ENCODE measurements at places on chromosomes 2 and 18.

DNA sequence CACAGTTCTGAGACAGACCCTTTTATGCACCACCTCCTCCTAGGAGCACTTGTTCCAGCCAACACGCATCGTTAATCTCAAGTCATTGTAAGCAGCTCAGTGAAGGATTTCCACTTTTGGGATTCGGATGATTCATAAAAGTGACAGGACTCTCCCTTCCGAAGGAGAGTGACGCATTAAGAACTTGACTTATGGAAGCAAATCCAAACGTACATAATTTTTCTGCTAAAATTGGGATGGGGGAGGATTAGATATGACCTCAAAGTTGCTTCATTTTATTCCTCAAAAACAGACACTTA lies 165.7 kb downstream of the TWIST2 start:
- no peak for DNase-seq

GRCh38 chr18:34803877-34804400 lies 93.8 kb downstream of the DTNA start:
- no peak for DNase-seq

GRCh38 chr2:179899666-179900065 lies 38.3 kb upstream of the ZNF385B start:
- DNase-seq = no peak

DNA sequence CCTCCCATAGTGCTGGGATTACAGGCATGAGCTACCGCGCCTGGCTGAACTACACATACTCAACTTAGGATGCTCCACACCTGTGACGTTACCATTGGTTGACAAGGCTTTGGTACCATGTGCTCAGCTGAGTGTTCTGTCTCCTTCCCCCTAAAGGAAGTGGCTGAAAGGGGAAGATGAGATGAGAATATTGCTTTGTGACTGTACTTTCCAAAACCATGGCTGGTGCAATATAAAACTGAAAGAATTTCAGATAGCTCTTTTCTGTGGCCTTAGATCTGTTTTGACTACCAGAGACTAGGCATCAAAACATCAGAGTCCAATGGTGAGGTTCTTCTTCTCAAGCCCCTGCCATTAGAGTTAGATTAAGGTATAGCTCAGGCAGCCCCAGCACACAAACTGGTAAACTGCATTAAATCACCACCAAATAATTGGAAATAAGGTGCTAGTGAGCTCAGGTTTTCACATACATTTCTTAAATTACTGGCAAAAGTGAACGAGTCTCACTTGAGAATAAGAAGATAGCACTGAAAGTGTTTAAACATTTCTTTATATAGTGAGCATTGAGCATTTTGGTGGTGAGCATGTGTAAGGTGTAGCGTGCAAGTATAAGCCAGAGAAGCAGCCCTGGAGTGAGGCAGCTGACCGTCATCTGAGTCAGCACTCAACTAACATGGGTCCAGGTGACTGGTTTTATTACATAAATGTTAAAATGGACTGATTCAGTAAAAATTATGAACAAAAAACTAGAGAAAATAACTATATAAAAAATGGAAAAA lies 113.5 kb upstream of the FZD5 start:
- no peak for DNase-seq

DNA sequence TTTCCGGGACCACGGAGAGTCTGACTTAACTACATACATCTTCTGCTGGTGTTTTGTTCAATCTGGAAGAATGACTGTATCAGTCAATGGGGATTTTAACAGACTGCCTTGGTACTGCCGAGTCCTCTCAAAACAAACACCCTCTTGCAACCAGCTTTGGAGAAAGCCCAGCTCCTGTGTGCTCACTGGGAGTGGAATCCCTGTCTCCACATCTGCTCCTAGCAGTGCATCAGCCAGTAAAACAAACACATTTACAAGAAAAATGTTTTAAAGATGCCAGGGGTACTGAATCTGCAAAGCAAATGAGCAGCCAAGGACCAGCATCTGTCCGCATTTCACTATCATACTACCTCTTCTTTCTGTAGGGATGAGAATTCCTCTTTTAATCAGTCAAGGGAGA lies 23.1 kb downstream of the ICOS start:
- no peak for DNase-seq

DNA sequence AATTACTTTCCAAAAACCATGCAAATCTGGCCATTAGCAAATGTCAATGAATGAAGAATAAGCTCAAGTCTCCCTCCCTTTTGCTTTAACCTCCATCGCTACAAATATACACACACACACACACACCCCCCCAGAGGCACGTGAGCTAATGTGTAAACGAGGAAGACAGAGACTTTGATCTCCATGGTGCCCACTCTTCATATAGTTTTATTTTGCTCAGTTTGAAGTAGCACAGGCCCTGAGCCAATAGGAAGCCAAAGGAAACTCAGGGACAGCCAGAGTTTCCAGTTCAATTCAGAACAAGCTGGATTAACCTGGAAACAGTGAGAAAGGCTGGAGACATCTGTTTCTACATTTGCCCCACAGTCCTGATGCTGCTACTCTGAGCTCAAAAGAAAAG lies 248.4 kb upstream of the MEIS1 start:
- DNase-seq = no peak

- no peak for DNase-seq
Measured at GRCh38 chr2:172819943-172820342, 84.3 kb downstream of the RAPGEF4 start.

- no peak for DNase-seq
Measured at GRCh38 chr2:102421890-102422759, 835 bp upstream of the IL18RAP start.

GRCh38 chr2:3033315-3033714 lies 344.3 kb downstream of the EIPR1 start:
- DNase-seq = no peak

- DNase-seq = peak; percentile 26
Measured at GRCh38 chr2:198314559-198315153, 510.3 kb downstream of the PLCL1 start.

DNA sequence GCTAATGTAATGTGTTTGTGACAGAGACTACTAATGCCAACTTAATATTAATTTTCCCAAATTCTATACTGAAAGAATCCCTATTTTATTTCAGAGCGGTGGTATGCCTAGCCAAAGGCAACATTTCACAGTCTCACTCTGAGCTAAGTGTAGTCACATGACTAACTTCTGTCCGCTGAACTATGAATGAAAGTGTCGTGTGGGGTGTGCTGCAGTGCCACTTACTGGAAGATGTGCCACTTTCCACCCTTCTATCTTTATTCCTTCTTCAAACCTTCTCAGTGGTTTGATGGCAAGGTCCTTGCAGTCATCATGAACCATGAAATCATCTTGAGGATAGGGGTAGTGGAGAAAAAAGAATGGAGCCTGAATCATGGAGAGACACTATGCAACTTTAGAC lies 47.3 kb upstream of the C1D start:
- peak; percentile 9 for DNase-seq

- DNase-seq = no peak
Measured at GRCh38 chr18:54436501-54436900, 78.8 kb downstream of the C18orf54 start.

DNA sequence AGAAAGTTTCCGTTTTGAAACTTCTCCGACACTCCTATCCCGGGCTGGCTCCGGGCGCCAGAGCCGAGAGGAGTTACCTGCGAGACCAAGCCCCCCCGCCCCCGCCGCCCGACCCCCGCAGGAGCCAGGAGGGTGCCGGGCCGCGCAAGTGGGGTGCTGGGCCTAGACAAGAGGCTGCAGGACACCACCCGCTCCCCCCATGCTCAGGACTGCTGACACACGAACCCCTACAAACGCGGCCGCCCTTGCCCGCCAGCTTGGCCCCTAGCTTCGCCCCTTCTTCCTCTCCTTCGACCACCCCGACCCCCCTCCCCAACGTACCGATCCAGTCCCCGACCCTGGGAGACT lies 497 bp downstream of the PLA2R1 start:
- DNase-seq = no peak

GRCh38 chr2:146228020-146228393 lies 1616.8 kb upstream of the ACVR2A start:
- DNase-seq = no peak

- DNase-seq = no peak
Measured at GRCh38 chr2:189249901-189250300, 70.3 kb upstream of the COL5A2 start.

DNA sequence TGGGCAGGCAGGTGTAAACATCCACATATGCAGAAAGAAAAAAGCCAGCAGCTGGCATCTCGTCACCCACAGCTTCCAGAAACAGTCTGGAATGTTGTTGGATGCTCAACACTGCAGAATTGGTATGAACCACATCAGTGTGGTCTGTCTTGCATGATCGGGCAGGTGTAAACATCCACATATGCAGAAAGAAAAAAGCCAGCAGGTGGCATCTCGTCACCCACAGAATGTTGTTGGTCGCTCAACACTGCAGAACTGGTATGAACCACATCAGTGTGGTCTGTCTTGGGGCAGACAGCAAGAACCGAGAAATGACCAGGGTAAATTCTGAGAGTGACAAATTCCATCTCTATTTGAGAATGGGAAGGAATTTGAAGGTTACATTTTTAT lies 39.6 kb downstream of the DOCK10 start:
- DNase-seq = no peak

GRCh38 chr2:31831585-31831984 lies 179.2 kb downstream of the MEMO1 start:
- DNase-seq = no peak

DNA sequence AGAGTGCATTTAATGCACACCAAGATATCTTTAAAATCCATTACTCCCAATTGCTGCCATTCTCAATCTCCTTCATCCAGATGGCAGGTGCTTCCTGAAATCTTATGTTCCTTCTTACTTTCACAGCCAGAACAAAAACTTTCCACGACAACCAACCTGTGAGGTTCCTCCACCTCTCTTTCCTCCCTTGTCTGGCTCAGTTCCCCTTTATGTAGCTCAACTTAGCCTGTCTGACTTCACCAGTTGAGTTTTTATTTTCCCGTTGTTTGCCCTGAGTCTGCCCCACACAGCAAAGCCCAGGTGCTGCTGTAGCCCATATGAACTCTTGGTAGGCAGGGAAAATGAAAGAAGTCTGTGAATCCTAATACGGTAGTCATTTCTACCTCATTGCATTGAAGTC lies 112.5 kb downstream of the MREG start:
- no peak for DNase-seq

DNA sequence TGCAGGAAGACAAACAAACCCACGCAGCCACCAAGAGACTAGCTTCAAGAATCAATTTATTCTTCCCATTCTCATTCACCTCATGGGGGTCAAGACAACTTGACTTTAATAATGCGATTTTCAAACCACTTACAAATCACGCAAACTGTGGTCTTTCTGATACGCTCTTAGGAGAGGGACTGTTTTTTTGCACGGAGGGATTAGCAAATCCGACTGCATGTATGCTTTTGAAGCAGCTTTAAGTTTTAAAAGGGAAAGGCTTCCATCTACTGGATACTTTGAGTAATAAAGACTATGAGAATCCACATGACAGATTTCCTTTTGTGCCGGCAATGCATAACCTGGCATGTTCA lies 322.9 kb upstream of the KCNJ3 start:
- peak; percentile 67 for DNase-seq

DNA sequence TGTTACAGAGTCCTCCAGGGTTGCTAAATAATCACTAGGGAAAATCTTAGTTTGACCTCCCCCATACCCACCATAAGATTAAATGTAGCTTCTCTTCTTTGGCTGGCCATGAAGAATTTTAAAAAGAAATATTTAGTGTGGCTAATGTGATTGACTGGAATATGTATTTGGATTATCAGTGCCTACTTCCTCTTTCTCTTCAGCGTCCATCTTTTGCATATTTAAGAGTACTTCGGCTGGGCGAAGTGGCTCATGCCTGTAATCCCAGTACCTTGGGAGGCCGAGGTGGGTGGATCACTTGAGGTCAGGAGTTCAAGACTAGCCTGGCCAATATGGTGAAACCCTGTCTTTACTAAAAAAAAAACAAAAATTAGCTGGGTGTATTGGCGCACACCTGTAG lies 28.8 kb downstream of the ADAM23 start:
- DNase-seq = no peak

DNA sequence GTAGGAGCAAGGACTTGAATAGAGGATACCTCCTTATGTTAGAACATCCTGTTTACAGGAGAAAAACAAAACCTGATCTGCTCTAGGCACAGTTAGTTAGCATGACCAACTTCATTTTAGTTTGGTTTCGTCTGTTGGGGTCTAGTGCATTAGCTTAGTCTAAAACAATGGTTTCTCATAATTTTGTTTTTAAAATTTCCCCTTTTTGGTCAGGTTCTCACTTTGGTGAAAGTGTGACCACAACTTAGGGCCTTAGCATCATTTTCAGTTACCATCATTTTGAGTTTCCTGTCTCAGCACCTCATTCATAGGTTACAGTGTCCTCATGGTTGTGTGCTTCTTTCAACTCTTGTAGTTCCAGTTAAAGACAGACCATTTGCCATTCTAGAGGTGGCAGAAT lies 1277.0 kb upstream of the SLC39A10 start:
- DNase-seq = no peak

GRCh38 chr18:79789091-79789891 lies 8.4 kb upstream of the KCNG2 start:
- DNase-seq = no peak

DNA sequence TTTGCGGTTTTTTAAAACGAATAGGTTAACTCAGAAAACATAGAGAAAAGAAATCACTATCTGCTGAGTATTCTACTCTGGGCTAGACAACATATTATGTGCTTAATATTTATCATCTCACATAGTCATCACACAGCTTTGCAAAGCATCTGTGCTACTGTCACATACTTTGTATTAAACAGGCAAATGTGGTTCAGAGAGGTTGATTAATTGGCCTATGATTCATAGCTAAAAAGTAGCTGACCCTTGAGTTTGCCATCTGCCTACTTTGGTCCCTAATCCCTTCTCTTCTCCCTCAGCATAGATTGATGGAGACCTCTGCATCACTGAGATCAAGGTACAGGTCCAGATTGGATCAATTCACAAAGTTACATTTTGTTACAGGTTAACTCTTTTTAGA lies 21.4 kb downstream of the ANKRD30B start:
- no peak for DNase-seq
